CD8-positive, alpha-beta memory T cell (primary cell): ENCODE measurements at places on chromosomes 5 and 9. TPM values are rescaled to one million over a fixed set of nuclear protein-coding genes. Genes with fewer than 3 reads are reported as not detected.

The TMEM141 gene
- total RNA-seq: 50.6 TPM

The NEURL1B gene
- 0.13 TPM for total RNA-seq

The PCDHGA3 gene
- total RNA-seq: not detected

The GLRA1 gene
- total RNA-seq: not detected

The LOX gene
- total RNA-seq: not detected

The HSPA4 gene
- 236 TPM for total RNA-seq
